Heart right ventricle (tissue), 16 donors: ENCODE measurements at places on chromosomes 13 and 19.

- DNase-seq: no peak
These were observed 33.6 kb downstream of the GJA3 start for GRCh38 chr13:20127262-20127561.

DNA sequence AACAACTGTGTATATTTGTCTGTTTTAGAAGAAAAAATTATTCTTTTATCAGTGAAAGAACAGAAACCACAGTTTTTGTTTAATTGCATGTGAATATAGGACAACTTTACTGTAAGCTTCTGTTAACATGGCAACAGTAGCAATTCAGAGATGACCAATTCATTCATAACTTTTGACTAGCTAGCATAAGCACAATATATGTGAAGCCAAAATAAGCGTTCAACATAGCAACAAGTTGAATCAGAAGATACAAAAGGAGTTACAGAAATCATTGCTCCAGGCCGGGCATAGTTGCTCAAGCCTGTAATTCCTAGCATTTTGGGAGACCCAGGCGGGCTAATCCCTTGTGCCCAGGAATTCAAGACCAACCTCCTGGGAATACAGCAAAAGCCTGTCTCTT, 197.1 kb upstream of the GPC6 start:
- no peak for DNase-seq

DNA sequence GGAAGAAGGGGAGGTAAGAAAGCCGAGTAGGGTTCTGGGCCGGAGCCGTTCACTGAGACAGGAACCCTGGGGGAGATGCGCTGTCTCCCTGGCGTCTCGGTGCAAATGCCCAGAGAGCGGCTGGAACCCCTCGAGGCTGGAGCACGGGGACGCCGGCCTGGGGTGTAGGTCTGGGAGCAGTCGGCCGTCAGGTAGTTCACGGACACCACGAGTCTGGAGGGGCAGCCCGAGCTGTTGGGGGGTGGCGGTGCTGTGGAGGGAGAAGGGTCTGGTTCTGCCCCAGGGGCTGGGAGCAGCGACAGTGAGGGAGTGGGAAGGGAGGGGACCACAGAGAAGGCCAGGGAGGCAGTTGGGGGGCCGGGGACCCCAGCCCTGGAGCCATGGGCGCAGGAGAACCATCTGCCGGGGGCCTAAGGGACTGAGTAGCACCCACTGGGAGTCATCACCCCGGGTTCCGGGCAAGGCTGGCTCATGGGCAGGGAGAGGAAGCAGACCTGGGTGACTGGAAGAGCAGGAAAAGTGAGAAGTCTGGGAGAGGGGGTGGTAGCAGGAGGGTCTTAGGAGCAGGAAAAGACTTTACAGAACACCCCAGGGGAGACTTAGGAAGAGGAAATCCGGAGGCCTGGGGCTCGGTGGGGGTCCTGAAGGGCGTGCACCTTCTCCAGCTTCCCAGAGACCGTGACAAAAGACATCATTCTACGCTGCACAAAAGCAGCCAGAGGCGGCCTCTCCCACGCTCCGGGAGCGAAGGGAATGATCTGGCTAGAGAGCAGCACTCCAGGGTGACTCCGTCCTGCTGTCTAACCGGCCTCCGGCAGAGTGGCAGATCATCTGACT, 173.1 kb upstream of the SOX1 start:
- no peak for DNase-seq

DNA sequence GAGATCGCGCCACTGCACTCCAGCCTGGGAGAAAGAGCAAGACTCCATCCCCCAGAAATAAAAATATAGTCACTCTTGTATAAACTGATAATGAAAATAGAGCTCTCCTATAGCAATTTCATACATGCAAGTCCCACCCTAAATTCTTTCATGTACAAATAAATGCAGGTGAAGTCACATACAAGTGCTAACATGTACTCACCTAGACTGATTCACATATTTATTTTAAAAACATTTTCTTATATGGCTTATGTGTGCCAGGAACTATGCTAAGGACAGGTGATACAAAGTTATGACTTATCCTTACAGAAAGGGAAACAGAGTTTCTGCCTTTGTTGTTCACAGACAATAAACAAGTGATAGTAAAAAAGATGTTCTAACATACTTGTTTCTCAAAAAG, 32.0 kb downstream of the USP12 start:
- DNase-seq: no peak

- DNase-seq: no peak
These were observed 22.0 kb downstream of the SAE1 start for GRCh38 chr19:47152632-47153031.

DNA sequence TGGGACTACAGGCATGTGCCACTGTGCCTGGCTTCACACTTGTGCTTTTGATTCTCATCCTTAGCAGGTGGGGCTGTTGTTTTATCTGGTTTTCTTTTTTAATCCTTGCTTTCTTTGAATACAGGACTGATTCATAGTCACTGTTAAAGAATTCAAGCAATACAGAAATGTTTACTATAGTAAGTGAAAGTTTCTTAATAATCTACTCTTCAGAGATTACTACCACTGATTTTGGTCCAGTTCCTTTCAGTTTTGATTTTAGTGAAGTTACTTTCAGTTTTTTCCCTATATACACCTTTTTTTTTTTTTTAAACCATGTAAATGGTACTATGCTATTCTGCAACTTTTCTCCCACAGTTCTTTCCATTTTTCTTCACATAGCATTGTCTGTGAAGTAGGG, 53.6 kb downstream of the GATAD2A start:
- no peak for DNase-seq
